ENCODE measurements at places on chromosomes 1 and 21.

- DNase-seq, result no peak
These were observed 1.1 kb downstream of the PSRC1 start for GRCh38 chr1:109281680-109282496.

- no peak for DNase-seq
These were observed 1.7 kb downstream of the DR1 start for GRCh38 chr1:93347334-93347899.

DNA sequence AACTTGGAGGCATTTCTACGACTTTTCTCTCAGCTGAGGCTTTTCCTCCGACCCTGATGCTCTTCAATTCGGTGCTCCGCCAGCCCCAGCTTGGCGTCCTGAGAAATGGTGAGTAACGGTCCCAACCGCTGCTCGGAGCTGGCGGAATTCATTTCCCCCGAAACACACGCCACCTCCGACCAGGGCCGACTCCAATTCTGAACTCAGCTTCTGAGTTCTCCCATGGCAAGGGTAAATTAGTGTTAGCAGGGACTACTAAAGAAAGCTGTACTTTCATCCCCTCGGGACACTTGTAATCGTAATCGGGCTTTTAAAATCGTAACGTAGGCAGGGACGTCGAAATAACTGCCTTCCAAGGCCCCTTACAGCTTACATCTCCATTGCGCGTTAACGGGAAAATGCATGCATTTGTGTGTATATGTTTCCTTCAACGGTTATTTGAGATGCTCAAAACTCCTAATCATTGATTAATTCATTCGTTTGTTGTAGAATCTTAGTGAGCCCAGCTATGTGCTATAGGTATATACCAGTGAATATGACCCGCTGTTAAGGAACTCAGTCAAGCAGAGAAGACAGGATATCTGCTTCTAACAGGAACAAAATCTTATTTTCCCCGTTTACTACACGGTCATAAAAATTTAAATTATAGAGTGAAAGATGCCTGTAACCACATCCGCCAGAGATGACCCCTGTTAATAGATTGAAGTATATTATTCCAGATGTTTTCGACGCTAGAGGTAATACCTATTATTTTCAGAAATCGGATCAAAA, 472 bp downstream of the DTL start:
- no peak for DNase-seq

GRCh38 chr1:23804183-23804835, 3.8 kb upstream of the GALE start:
- DNase-seq, result no peak

GRCh38 chr21:15625363-15625762, 104.4 kb upstream of the USP25 start:
- no peak for DNase-seq

- no peak for DNase-seq
These were observed 291.9 kb upstream of the DEPDC1 start for GRCh38 chr1:68788762-68789161.

- no peak for DNase-seq
These were observed 12.8 kb upstream of the MPZL1 start for GRCh38 chr1:167708940-167709389.

GRCh38 chr1:84689514-84690396, 506 bp downstream of the SSX2IP start:
- DNase-seq, result peak; percentile 13

DNA sequence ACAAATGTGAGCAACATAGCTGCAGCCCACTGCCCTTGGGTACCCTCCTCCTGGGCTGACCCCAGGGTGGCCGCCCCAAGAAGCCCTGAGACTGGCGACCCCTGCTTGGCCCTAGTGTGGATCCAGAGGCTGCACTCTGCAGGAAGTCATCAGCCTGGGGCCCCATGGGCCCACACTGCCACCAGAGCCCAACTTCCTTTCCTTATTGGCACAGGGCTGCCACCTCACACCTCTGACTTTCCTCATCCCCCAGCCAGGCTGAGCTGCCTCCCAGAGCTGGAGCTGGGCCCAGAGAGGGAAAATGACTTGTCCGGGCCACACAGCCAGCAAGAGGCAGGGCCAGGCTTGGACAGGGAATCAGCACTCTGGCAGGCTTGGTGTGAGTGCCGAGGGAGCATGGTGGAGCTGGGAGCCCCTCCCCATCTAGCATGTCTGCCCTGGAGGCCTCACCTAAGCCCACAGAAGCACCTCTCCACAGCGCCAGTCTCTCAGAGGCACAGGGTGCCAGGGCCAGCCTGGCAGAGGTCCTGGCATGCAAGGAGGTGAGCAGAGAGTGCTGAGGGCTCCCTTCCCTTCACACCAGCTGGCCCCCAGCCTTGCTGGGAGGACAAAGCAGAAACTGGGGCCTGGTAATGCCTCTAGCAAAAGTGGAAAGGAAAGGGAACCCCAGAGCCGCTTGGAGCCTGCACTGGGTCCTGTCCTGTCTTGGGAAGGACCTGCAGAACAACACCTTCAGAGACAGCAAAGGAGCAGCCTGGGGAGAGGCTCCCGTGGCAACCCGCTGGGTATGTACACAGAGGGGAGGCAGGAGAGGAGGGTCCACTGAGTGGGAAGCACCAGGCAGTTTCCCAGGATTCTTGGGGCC, 3.2 kb downstream of the RAP1GAP start:
- DNase-seq, result no peak

- no peak for DNase-seq
These were observed 123.9 kb upstream of the DUSP10 start for GRCh38 chr1:221865808-221866207.

DNA sequence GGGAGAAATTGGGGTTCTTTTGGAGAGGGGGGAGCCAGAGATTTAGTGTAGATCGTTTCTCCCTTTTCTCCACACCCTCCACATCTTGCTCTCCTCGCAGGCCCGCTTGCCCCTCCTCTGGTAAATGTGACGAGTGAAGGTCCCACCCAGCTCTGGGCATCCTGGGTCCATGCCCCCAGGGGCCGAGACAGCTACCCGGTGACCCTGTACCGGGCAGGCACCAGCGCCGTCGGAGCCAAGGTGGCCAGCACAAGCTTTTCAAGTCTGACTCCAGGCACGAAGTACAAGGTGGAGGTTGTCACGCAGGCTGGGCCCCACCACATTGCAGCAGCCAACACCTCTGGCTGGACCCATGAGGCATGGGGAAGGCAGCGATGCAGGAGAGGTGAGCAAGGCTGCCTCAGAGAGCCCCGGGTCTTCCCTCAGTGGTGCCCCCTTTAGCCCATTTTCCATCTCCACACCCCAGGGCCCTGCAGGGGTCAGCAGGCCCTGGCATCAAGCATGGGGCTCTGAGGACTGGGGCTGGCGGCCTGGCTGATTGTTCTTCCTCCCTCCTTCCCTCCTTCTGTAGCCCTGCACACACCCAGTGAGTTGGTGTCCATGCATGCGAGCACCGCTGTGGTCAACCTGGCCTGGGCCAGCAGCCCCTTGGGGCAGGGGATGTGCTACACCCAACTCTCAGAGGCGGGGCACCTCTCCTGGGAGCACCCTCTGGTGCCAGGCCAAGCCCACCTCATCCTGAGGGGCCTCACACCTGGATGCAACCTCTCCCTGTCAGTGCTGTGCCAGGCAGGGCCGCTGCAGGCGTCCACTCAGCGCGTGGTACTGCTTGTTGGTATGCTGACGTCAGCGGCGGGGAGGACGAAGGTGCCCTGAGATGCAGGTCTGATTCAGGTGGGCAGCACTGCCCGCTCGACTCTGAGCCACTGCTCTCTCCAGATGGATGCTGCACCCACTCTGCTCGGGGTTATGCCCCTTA, 16.4 kb upstream of the LGR6 start:
- no peak for DNase-seq

GRCh38 chr1:239617731-239618130, 231.4 kb downstream of the CHRM3 start:
- DNase-seq, result no peak

DNA sequence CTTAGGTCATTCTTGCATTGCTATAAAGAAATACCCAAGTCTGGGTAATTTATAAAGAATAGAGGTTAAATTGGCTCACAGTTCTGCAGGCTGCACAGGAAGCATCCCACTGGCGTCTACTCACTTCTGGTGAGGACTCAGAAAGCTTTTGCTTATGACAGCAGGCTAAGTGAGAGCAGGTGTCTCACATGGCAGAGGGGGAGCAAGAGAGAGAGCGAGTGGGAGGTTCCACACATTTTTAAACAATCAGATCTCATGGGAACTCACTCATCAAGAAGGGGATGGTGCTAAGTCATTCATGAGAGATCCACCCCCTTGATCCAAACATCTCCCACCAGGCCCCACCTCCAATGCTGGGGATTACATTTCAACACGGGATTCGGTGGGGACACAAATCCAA, 13.6 kb upstream of the RGS4 start:
- DNase-seq, result no peak

DNA sequence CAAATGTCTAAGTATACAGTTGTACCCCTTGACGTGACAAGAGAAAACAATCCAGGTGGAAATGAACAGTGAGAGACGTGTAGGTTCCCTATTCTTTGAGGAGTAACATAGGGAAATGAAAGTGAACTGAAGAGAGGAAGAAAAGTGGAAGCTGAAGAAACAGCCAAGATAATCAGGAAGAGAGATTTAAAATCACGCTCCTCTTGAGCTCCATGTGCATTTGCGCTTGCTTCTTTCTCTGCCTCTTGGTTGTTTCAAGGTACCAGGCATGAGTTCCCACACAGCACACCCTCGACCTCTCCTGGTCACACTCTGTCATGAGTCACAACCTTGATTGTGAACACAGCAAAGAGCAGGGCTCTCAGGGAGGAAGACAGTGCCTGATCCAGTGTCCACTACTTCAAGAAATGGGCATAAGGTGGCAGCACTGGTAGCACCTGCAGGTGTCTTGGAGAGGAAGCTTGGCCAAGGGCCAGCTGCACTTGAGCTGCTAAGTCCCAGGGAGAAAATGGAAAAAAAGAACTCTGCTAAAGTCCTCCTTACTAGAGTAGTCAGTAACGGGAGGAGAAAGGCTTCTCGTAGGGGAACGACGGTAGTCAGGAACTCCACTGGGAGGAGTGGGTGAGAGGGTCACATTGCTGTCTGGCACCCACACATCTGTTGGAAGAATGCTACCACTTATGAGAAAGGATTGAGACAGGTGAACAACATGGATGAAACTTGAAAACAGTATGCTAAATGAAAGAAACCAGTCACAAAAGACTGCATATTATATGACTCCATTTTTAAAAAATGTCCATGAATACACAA, 18.3 kb upstream of the ARID1A start:
- peak; percentile 47 for DNase-seq

DNA sequence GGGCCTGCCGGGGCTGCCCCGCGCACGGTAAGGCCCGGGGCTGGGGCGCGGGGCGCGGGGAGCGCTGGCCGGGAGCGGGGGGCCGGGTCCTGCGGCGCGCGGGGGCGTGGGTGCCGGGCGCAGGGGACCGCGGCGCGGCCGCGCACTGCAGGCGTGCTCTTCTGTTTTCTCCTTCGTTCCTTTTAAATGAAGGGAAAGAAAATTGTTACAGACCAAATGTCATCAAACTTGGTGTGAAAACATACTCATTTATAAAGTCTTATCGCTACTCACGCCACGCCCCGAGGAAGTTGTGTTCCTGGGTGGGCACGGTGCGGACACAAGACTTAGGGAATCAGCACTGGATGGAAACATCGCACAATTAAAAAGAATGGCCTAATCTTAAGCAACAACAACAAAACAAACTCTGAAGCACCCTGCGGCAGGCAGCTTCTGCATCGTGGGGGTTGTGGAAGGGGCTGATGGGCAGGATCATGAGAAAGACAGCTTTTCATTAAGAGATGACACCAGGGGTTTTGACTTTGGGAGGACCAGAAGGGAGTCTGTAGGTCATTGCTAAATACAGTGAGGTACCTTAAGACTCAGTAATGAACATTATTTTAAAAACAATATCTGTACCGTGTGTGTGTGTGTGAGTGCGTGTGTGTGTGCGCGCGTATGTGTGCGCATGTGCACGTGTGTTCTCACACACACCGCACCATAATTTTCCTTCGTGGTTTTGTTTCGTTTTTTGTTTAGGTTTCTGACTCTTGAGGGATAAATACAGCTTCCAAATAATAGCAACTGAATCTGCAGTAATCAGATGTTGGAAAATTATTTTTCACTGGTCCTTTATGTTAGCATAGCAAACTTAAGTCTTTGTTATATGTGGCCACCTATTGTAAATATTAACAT, 548 bp downstream of the B3GALT5 start:
- no peak for DNase-seq

- no peak for DNase-seq
These were observed 226.3 kb upstream of the ADGRL4 start for GRCh38 chr1:79232818-79233217.

DNA sequence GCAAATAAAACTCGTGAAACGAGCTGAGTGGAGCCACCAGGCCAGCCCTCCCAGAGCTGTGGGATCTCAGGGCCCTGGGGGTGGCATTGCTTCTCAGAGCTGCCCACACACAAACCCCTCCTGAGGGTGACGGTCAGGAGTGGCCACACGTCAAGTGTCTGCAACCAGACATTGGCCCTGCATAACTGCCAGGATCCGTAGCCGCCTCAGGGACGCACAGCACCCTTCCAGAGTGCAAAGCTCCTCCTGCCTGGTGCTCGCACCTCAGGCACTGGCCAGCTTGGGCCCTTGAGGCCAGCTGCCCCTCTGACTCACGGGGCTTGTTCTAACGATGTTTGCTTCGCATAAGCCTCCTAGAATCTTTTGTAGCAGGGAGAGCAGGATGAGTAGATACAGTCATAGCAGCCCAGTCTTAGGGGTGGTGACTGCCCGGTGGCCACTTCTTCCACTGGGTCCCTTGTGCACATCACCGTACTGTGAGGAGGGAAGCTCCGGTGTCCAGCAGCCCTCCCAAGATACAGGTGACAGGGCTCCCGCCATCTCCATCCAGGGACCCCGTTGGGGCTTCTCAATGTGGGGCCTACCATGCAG, 5.0 kb downstream of the WNT3A start:
- no peak for DNase-seq

DNA sequence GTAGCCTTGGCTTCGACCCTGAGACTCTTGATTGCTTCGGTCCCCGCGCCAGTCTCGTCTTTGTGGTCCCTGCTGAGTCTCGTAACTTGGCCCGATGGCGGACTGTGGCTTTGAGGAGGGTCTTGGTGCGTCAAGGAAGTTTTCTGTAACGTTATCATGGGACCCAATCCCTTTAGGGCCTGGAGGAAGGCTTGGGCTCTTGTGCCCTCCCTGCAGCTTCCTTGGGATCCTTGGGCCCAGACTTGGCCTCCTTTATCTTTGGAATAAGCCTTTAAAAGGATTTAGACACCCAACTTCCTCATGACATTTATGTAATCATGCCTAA, 371 bp downstream of the ZMPSTE24 start:
- DNase-seq, result no peak

All from stimulated activated CD4-positive, alpha-beta T cell treated with anti-CD3 and anti-CD28 coated beads, Interleukin-15, amount 100 ng/mL, for 48 hours (primary cell).